ENCODE measurements at places on chromosomes 3 and 15.

DNA sequence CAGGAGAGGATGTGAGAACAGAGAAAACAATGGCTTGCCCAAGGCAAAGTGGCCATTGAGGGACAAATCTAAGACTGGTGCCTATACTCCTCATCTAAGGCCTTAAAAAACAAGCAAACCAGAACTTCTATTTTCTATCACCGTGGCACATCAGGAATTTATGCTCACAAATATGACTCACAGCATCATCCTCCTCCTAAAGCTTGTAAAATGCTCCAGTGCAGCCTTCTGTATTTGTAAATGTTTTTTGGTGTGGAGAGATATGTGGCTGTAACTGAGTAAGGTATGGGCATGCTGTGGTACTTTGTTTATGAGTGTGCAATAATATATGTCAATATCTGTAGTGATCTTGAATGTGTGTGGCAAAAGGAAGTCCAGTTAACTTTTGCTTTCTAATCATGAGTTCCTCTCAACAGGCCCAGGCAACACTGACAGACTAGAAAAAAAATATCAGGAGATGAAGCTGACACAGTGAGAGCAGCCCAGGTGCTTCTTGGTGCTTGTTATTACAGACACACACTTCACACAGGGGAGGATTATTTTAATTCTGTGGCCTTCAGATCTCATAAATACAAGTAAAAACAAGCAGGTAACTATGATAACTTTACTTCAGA lies 60.3 kb downstream of the CTNNB1 start:
- DNase-seq: no peak

- no peak for DNase-seq
Observed at GRCh38 chr15:52021892-52022540, 3.0 kb downstream of the MAPK6 start.

- DNase-seq: no peak
Observed at GRCh38 chr15:74317820-74318375, 49.5 kb downstream of the CYP11A1 start.

GRCh38 chr3:20648921-20649381 lies 462.9 kb upstream of the SGO1 start:
- DNase-seq: no peak

DNA sequence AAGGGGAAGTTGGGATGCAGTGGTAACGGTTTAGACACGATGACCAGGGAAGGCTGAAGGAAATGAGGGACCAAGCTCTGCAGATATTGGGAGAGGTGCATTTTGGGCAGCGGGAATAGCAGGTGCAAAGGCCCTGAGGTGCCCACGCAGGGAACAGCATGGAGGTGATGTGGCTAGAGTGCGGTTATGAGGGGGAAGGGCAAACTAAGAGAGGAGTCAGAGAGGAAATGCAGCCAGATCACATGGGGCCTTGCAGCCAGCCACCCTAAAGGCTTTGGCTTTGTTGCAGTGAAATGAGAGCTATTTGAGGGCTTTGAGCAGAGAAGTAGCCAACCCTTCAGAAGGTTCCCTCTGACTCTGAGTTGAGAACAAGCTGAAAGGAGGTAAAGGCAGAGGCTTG lies 2.6 kb downstream of the SPATA12 start:
- DNase-seq: no peak

GRCh38 chr3:141373768-141374526 lies 5.6 kb downstream of the ZBTB38 start:
- DNase-seq: no peak

- DNase-seq: no peak
Observed at GRCh38 chr15:83324799-83325198, 40.3 kb upstream of the BNC1 start.

DNA sequence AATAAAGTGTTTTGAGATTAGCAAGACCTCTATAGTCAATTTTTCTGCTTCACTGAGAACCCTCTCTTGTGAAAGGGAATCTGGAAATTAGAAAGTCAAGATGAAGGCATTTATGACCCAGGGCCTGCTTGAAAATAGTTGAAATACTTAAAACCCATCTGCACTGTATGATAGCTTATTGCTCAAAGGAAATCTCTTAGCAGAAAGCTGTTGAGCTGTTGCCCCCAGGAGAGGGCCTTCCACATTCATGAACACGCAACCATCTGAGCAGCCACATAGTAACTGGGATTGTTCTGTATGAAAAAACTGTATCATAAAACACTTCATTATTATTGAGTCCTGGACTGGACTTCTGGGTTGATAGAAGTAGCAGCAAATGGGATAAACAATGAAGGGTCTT lies 106.4 kb upstream of the PTX3 start:
- DNase-seq: no peak

DNA sequence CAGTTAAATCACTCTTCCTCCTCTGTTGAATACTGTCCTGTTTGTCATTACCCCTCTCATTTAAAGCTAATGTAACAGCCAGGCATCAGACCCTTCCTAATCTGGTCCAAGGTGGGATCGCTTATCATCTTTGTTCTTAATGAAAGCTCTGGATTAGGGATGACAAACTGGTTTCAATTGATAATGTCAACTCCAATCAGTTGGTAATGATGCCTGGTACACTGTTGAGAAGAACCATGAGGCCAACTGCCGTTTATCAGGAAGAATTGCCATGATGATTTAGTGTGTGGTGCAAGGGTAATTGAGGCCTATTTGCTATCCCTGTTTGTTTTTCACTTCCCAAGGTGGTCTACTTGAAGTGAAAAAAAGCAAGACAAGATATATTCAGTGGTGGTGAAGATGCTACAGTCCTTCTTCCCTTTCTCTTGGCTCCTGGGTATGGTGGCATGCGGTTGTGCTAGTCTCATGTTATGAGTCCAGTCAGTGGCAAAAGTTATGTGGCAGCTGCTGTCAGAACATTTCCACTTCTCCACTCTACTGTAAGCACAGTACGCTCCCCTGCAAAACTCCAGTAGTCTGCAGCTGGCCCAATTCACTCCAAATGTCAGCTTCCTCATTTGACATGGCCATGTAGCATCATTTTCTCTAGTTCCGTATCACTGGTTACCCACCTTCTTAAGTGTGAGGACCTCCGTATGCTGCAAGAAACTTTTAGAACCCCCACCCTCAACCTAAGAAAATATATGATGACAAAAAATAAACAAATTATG lies 72.5 kb downstream of the MORC1 start:
- no peak for DNase-seq

GRCh38 chr3:33001889-33002288 lies 50.4 kb downstream of the CCR4 start:
- no peak for DNase-seq

- no peak for DNase-seq
Observed at GRCh38 chr3:45781271-45781670, 15.1 kb downstream of the SLC6A20 start.

DNA sequence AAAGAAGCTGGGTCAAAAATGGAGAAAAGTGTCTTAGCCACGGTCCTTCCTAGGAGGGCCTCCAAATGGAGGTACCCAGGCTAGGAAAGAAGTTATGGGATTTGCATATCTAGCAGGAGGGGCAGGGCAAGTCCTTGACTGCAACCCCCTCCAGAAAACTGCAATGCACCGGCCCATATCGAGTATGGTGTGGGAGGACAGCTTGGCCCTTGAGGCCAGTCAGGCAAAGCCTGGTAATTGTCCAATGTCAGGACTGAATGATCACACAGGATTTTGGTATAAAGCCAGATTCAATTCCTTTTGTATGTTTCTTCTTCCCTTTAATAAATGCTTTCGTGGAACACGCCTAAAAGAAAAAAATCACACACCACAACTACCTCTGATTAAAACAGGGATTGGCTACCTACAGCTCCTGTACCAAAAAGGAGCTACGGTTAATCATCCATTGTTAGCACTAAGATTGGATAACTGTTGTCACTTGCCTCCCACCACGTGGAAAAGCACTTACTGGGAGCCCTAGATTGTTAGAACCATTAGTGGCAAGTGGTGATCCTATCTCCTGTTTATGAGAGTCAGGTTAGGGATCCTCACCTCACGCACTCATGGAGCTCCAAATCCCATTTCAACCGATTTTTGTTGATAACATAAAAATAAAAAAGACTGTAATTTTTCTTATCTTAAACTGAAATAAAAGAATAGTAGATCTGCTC lies 1.2 kb downstream of the ZNF770 start:
- no peak for DNase-seq

DNA sequence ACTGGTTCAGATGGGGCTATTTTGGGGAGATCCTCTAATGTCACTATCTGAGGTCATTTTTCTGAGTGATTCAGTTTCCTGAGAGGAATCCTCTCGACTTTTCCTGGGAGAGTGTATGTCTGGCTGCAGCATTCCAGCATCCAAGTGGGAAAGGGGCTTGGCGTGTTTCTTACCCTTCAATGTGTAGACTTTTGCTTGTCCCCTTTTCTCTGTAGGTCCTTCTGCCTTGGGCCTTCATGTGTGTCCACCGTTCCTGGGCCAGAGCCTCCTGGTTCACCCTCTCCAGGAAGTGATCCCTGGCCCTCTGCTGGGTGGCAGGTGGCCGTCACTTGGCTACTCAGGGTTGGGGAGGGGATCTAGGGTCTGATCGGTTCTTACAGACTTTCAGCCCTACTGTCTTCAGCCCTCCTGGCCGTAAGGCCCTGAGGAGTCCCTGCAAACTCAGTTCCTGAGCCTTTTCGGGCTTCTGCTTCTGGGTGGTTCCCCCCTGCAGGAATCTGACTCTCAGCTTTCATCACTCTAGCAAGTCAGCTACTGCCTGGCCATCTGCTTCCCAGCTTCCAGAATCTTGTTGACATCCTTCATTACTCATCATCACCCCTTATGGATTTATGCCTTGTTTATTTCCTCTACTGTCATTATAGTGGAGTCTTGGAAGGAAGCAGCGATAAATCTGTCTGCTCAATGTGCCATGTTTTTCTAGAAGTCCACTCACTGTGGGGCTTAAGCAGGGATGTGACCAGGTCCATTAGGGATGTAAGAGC lies 36.5 kb downstream of the GOLGA6L10 start:
- no peak for DNase-seq

- DNase-seq: no peak
Observed at GRCh38 chr3:64388886-64389285, 163.6 kb upstream of the PRICKLE2 start.

DNA sequence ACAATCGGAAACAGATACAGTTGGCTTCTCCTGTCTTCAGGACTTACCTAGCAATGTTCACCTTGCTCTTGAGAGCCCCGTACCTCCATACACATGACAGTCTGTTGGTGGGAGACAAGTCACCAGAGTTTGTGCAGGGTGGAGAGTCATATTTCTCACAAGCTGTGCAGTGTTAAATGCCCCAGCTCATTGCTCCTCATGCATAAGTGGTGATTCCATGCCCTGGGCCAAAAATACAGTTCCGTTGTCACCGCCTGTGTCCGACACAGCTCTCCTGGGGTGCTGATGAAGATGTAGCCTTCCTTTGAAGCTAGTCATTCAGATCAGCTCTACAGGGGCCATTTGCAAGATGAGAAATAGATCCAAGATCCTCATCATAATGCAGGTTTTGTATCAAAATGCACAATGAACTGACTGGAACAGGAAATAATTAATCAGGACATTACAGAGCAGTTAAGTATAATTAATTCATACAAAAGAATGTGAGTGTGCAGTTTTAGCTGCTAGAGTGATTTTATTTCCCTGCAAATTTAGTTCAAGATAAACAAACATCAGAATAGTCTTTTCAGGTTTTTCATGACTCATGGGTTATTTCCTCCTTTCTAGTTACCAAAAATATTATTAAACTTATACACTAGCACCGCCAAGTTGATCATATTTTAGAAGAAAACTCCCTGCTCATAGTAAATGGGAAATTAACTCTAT lies 66.5 kb downstream of the CD47 start:
- no peak for DNase-seq

GRCh38 chr15:70281261-70281810 lies 183.6 kb upstream of the TLE3 start:
- DNase-seq: no peak

- no peak for DNase-seq
Observed at GRCh38 chr3:48187301-48187578, 977 bp downstream of the CDC25A start.

DNA sequence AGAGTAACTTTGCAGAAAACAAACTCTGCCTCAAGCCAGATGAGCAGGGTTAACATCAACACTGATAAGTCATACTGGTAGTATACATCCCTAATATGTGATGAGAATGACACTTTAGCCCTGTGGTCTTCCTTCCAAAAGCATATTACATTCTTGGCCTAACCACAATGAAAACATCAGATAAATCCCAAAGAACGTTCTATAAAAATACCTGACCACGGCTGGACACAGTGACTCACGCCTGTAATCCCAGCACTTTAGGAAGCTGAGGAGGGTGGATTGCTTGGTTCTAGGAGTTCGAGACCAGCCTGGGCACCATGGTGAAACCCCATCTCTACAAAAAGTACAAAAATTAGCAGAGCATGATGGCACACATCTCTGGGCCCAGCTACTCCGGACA lies 4.7 kb downstream of the TMCC1 start:
- no peak for DNase-seq

DNA sequence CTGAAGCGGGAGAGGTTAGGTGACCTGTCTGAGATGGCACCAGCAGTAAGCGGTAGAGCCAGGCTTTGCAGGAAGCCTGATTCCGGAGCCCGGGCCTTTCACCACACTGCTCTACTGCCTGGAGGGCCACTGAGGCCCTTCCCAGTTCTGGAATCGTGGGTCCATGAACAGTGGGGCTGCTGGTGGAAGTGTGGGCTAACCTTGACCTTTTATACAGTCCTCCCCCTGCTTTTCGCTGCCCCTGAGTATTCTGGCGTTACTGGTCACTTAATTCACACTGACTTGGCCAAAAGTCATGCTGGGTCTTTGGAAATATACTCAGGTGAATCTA lies 2.6 kb upstream of the ABTB1 start:
- DNase-seq: no peak

- no peak for DNase-seq
Observed at GRCh38 chr3:48215466-48215865, 7.8 kb upstream of the CAMP start.

- DNase-seq: no peak
Observed at GRCh38 chr3:124221422-124221821, 229.5 kb upstream of the ROPN1 start.

DNA sequence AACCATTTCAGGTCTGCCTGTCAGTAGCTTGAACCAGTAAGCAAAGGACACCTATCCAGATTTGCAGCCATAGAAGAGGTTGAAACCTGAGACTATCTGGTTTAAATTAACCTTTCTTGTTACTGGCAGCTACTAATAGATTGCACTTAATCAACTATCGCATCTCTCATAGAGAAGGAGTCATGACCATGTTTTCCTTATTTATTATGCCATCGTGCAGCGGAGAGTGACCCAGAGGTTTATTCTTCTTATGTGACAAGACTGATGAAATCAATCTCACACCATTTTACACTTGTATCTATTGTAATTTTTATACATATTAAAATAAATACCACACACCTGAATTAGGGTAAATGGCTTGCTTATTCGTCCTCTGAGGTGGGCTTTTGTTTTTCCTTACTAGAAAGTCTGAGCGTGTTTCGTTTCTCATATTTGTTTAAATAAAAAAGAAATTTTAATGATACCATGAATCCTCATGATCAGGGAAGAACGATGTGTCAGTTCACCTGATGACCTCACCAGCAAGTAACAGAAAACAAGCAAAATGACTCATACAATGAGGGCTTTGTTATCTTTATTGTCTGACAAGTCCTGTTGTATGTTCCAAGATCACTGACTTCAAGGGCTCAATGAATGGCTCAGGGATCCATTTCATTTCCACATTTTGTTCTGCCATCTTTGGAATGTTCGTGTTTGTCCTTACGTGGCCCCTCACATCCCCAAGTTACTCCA lies 379.5 kb upstream of the DPH6 start:
- DNase-seq: no peak

GRCh38 chr15:38651328-38652038 lies 86.9 kb upstream of the RASGRP1 start:
- no peak for DNase-seq

Data from stimulated activated CD4-positive, alpha-beta T cell treated with anti-CD3 and anti-CD28 coated beads, Interleukin-4, amount 100 ng/mL, for 4 hours (primary cell).